ENCODE measurements at places on chromosomes 4 and X.

GRCh38 chrX:50211510-50211909, 6.9 kb downstream of the CCNB3 start:
- DNase-seq, result no peak

DNA sequence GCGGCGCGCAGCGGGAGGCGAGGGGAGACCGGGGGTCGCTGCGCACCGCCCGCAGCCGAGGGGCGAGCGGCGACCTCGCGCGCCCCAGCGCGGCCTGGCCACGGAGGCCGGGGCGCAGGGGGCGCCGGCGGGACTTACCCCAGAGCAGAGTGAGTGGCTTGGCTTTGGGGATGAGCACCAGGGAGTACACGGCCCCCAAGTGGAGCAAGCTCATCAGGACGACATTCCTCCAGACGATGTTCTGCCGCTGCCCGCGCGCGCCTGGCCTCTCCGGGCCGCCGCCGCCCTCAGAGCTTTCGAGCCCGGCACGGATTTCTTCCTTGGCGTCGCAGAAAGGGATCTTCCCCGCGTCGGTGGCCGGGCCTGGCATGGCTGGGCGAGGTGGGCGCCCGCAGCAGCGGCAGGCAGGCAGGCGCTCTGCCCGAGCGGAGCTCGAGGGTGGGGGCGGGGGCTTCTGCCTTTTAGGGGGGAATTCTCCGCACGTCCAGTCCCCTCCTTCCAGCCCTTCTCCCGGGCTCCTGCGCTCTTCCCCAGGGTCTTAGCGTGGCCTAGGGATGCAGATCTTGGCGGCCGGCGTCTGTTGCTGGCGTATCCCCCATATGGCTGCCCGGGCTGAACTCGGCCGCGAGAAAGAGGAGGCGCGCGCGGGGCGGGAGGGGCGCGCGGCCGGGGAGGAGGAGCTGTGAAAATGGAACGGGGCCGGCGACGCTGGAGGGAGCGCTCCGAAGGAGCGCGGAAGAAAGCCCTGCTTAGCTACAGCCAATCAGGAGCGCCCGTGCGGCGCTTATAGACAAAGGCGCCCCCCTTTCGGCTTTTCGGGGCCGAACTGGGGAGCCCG, at the start of gene SCD5:
TSS of gene SCD5 (minus strand) at position 629 of the 838 bp plus-strand sequence. CDS start at position 370, 259 bp downstream.
- peak; percentile 36 for DNase-seq

DNA sequence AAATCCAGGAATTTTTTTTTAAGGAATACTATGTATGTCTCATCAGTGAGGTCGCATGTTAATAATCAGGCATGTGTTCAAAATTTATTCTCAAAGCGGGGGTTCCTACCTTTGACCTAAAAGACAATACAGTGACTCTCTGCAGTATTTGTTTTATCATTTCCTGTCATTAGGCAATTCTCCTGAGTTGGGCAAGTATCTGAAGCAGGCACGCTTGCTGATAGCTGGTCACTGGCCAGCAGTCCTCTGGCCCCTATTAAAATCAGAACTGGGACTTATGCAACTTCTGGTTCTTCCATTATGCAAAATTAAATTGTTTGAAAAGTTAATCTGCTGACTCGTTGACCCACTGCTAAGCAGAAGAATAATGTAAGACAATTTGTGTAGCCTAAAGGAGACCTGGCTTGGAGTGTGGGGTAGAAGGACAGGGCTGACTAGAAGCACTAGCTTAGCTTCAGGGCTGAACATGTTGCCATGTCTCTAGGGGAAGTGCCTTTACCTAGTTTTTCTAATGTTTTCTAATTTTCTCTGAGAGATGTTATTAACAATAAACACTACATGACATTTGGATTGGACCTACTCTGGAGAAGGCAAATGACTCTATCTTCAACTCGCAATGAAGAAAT, 36.0 kb upstream of the GABRA2 start:
- no peak for DNase-seq

- no peak for DNase-seq
These were observed 152.5 kb downstream of the PLS3 start for GRCh38 chrX:115713460-115713859.

DNA sequence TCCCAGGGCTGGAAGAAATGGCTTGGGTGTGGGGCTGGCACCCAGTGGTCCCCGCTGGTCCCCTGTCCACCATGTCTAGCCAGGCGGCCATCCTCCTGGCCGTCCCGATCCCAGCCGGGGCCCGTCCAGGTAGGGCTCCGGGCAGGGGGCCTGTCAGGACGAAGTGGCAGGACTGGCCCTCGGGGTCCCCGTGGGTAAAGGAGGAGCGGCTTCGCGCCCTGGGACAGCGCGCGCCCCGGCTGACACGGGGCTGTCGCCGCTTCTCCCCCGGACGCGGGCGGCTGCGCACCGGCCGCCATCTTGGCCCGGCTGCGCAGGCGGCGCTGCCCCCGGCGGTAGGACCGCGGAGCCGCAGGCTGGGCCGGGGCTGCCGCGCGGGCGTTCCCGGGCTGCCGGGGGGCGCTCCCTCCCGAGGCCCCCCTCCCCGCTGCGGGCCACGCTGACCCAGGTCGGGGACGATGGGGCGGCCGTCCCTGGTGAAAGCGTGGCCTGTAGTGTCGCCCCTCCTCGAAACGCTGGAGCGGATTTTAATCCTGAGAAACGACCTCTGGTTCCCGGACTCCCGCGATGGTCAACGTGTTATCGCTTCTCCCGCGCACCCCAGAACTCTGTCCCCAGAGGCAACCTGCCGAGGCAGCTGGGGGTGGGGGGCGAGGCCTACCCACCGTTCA, 60.4 kb upstream of the BCOR start:
- no peak for DNase-seq

DNA sequence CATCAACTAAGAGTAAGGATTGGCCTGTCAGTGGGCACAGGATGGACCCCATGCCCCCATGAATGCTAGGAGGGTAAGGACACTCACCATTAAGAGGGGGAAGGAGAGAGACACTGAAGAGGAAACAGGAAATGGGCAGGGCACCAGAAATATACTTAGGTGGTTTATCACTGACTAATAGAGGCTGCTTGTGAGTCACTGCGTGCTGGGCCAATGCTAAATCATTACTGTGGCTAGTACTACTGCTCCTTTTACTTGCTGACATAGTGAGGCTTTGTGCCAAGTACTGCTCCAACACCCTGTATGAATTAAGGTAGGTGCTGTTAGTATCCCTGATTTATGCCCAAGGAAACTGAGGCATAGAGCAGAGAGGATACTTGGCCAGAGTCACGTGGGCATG, 130.4 kb upstream of the FRMPD4 start:
- DNase-seq, result no peak

DNA sequence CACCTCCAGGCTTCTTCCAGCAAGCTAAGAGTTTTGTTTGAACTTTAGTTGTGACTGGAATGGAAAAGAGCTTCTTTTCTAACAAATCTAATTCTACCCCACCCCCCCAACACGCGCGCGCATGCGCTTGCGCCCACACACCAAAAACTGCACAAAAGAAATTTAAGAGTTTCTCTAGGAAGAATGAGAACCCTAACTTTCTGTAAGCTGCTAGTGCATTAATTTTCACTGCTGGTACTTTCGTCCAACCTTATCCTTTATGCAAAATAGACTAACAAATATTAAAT, 9.0 kb upstream of the INTU start:
- DNase-seq, result no peak

DNA sequence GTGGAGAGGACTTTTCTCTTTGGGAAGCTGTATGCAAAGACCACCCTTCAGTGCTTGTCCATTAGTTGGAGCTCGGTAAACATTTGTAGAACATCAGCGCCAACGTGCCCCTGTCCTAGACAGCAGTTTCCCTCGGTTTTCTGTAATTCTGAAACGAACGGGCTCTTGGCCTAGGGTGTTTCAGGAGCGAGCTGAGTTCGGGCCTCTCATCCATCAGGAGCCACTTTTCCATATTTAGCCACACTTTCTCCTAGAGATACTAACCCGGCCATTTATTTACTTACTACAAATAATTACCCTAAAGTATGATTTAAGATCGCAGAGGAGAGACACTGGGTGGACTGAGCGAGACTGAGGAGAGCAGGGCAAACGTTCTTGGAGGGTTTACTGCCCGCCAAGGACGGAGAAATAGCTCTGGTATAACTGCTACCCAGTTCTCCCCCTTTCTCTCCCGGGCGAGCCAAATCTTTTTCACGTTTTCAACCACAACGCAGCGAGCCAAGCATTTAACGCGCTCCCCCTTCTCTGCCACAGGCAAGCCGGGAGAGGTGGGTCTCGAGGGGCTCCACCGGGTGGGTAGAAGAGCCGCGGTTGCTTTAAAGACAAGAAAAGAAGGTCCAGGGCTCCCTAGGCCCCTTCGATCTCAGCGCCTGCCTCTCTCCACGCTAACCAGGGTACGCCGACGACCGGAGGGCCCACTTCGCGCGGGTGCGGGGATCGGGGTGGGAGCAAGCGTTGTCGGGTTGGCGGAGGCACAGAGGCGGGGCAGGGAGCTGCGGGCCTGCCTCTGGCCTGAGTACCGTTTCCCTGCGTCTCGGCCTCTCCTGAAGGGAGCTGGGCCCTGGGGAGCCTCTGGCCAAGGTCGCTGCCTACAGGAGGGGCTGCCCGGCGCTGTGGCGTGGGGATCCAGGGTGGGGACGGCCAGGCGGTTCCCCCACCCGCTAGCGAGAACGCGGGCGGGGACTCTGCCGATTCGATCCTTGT, 10.8 kb upstream of the PITX2 start:
- no peak for DNase-seq

- DNase-seq, result no peak
These were observed 111.3 kb upstream of the LNX1 start for GRCh38 chr4:53702334-53703266.

DNA sequence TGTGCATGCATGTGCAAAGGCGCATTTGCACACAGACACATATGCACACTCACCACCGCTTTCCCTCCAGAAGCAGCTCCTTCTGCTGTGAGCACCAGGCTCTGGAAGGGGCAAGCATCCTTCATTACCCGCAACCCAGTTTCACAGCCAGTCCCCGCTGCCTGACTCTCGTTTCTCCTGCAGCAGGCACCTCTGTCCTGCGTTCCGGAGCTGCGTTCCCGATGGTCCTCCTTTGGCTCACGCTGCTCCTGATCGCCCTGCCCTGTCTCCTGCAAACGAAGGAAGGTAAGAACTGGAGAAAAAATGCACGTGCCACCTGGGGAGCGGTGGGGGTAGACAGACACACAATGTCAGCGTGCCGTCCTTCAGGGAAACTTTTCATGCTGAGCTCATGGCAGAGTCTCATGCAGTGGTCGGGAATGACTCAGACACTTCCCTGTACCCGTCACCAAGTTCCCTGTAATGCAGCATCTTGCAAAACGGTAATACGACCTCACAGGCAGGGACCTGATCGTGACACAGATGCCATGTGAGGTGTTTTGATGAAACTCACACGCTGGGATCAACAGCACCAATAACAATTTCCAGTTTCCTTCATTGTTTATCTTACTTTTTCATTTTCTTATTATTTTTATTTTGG, 5.1 kb downstream of the IL3RA start:
- DNase-seq, result no peak

DNA sequence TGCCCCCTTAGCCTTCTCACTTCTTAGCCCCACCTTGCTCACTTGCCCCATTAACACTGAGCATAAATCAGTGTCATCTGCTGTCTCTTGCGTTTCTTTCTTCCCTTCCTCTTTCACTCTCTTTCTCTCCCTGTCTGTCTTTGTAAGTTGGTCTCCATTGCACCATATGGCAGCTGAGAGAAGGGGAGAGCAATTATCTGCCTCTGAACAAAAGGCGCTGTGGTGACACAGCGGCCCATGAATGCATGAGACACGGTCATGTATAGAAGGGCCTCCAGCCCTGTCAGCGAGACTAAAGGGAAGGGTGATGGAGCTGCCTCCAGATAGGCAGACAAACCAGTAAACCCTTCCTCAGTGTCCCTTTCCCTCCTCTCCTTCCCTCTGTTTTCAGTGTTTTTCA, 88.8 kb upstream of the PCDH18 start:
- DNase-seq, result no peak

- DNase-seq, result no peak
These were observed 11.7 kb downstream of the XK start for GRCh38 chrX:37697169-37697760.

GRCh38 chrX:150014525-150014924, 76.2 kb upstream of the EOLA2 start:
- DNase-seq, result no peak

- DNase-seq, result peak; percentile 53
These were observed at the start of gene RHOH for GRCh38 chr4:40196724-40197281. TSS of gene RHOH (plus strand) at chr4:40197031. CDS start at chr4:40243387, 46,356 bp downstream.

DNA sequence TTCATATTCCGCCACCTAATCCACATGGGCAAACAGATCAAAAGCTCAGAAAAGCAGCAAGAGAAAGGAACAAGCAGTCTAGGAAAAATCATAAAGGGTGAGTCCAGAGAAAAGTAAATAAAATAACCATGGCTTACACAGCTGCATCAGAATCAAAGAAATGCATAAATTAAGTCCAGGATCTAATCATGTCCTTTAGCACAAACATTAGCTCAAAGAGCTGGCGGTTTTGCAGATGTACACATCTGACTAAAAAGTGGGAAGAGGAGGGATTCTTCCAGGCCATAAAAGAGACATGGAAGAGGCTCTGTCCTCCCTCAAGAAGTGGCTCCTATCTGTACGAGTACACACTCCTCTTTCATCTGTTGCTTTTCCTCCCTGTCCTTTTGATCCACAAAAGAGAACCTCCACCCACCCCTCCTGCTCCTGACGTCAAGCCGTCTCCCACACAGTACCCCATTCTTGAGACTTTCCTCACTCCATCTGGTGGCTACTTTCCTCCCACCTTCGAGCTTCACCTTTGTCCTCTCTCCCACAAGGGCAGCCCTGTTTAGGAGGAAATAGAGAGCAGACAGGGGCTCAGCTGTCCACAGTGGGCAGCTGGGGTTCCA, 92.5 kb downstream of the RASL11B start:
- no peak for DNase-seq

DNA sequence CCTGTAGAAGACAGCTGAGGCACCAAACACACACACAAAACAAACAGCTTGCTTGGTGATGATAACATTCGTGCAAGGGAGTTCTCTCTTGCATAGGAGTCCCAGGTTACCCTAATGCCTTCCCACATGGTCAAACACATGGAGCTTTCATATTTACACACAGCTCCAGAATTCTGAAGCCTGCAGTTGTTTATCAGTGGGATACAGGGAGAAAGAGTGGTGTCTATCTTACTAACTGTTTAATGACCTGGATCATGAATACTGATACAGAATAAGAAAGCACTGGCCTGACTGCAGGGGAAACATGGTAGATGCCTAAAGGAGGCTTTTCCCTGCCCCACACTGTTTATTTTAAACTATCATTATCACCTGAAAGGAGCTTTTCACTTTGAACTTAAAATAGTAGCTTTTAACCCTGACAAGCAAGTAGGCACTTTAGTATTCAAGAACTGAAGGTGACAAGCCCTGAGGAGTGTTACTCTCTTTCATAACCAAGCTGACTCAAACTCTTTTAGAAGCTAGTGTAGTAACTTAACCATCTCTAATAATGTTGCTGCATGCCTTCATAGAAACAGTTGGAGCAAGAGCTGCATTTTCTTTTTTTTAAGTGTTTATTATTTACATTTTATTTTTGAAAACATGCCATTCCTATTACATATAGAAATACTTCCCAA, 15.6 kb downstream of the TET2 start:
- DNase-seq, result no peak
